ENCODE measurements at places on chromosomes 2 and 18. TPM values are rescaled to one million over a fixed set of nuclear protein-coding genes. Genes with fewer than 3 reads are reported as not detected.

GRCh38 chr2:48197618-48198017, 291.3 kb upstream of the FBXO11 start:
- no peak for DNase-seq
- H3K36me3 ChIP-seq, result no peaks in the 10 kb centered on the region
- no peak overlapping the region for H3K27ac ChIP-seq
- H3K27me3 ChIP-seq, result no peaks in the 10 kb centered on the region
- peaks cover 4% of the 10 kb centered on the region for H3K4me1 ChIP-seq

GRCh38 chr2:120983344-120983743, 247.7 kb downstream of the GLI2 start:
- H3K27ac ChIP-seq, result no peak overlapping the region
- DNase-seq, result no peak
- no peaks in the 10 kb centered on the region for H3K36me3 ChIP-seq
- no peak overlapping the region for H3K4me3 ChIP-seq
- H3K27me3 ChIP-seq, result peaks cover 71% of the 10 kb centered on the region
- H3K4me1 ChIP-seq, result no peaks in the 10 kb centered on the region

- no peak overlapping the region for H3K4me3 ChIP-seq
- DNase-seq, result no peak
- H3K27ac ChIP-seq, result no peak overlapping the region
- H3K36me3 ChIP-seq, result no peaks in the 10 kb centered on the region
Measured at GRCh38 chr2:217362710-217363109, 502.8 kb upstream of the TNP1 start.

- H3K36me3 ChIP-seq, result no peaks in the 10 kb centered on the region
- no peak overlapping the region for H3K4me3 ChIP-seq
- no peak for DNase-seq
- no peaks in the 10 kb centered on the region for H3K27me3 ChIP-seq
Measured at GRCh38 chr2:227257820-227258219, 67.2 kb upstream of the MFF start.

PGAP1 gene
- 54.8 TPM for total RNA-seq

CCDC102B gene
- 3.1 TPM for total RNA-seq

Data from progenitor cell of endocrine pancreas (in vitro differentiated cells).